Left renal pelvis (tissue), 4 donors: ENCODE measurements at places on chromosomes 7 and 10.

GRCh38 chr7:30421647-30422196 lies 56.9 kb downstream of the NOD1 start:
- DNase-seq: no peak

- DNase-seq: no peak
Measured at GRCh38 chr7:142856565-142857245, 1.8 kb downstream of the EPHB6 start.

DNA sequence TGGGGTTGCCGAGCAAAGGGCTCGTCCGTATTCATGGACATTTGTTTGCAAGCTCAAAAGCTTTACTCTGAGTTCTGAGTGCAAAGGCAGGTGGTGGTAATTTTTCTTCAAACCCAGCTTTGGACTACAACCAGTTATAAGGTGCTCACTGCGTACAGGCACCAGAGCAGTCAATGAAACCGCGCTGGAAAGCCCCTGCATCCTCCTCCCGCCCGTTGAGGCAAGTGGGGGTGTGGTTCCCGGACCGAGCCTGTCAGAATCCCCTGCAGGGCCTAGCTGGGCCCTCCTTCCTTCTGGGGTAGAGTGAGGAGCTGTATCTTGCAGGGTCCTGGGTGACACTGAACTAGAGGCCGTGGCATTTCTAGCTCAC lies 22.3 kb downstream of the AMZ1 start:
- DNase-seq: no peak

DNA sequence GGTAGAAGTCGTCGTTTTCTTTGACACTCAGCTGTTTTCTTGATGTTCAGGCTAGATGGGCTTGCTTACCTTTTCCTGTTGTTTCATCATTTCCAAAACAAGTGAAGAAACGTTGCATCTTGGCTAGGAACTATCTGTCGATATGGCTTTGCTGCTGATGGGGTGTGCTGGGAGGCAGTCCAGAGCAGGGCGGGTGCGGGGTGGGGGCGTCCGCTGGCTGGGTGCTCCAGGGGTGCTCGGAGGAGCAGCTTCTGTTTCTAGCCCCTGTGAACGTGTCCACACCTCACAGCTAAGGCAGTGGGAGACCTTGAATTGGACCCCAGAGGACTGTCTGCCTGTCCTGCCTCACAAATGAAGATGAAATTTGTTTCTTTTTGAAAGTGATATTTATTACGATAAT lies 7.6 kb upstream of the SUN1 start:
- DNase-seq: no peak

DNA sequence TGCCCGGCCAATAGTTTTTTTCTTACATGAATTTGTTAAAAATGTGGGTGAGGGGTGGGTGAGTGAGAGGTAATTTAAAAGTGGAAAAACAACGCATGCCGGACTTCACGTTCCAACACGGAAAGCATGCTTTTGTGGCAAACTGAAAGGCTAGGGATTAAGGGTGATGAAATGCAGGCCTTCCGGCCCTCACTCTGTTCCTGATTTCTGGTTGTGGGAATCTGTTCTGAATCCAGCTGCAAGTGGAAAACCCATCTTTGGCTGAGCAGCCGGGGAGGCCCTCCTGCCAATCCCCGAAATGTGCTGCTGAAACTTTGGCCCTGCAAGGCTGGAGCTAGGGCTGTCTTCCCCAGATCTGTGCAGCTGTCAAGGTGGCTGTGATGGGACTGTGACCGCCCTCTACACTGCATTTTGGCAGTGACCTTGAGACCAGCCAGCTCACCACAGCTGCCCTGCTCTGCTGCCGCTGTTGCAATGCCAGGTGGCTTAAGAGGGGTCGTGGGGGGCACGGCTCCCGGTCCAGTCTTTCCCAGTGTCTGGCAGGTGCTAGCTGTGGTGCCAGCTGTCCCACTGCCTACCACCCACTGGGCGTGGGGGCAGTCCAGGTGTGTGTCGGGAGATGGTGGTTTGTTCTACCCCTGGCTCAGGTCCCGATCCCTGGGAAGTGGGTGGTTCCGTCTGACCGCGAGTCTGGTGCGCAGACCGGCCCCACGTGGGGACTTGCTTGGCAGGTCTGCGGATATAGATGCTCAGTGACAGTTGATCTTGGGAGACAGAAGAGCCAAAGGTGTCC lies 39.0 kb downstream of the TET1 start:
- DNase-seq: no peak

- no peak for DNase-seq
Measured at GRCh38 chr7:22598318-22598920, 98.4 kb upstream of the STEAP1B start.

DNA sequence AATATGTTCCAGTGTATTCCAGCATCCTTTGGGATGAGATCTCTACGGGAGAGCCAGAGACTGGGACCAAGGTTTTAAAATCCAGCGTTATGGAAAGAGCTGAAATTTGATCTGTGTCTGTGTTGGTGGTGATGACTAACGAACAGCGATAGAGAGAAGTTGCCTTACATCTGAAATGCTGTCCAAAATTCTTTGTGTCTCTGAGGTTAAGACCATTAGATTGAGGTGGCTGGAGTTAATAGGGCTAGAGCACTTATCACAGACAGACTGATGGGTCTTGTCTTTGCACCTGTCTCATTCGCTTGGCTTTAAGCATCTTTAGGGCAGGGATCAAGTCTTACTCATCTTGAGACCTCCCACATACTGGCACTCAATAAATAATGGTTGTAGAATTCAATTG lies 41.0 kb upstream of the RAPGEF5 start:
- no peak for DNase-seq

GRCh38 chr10:49191349-49191748 lies 3.2 kb upstream of the TMEM273 start:
- no peak for DNase-seq

DNA sequence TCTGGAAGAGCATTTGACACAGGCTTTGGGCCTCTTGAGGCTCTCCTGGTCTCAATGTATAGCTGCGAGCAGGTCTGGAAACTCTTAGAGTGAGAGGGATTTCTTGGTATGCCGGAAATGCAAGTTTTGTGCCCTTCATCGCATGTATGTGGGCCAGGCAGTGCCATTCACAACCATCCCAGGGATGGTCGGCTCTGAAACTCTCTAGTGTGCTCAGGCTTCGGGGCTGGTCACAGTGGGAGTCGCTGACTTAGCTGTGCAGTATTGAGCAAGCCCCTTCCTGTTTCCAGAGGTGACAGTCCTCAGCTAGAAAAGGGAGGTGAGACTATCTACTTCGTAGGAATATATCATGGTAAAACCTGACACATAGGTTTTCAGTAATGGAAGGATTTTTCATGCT lies 2.0 kb upstream of the AOAH start:
- no peak for DNase-seq

DNA sequence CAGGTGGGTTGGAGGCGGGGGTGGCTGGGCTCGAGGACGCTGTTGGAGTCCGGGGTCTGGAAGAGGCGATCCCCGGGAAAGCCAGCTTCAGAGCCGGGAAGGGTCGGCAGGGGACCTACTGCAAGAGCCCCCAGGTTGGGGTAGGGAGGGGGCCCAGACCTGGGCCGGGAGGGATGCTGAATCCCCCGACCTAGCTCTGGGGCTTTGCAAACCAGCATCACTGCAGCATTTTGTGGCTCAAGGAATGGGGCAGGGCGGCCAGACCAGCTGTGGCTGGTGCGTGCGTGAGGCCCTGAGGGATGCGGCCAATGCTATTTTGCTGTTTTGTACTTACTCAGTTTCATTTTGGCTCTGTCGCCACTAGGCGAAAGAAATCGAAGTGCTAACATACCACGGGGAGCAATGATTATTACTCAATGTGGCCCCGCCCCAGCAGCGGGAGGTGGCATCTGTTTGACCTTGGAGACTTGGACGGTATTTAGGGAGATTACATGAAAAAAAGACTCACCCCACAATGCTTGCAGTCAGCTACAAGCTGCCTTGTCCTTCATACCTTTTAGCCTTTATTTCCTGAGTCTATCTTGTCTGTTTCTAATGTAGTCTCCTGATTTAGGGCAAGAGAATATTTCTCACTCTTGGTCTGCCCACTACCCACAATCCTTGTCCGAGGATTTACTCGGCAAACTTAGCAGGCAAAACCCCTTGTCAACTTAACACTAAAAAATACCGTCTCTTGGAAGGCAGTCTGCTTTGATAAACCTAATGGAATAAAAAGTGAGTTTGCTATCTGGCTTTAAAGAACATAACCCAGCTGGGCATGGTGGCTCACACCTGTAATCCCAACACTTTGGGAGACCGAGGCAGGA lies 16.2 kb downstream of the HSPB1 start:
- no peak for DNase-seq

GRCh38 chr7:5439572-5440496 lies 16.2 kb upstream of the TNRC18 start:
- DNase-seq: no peak

GRCh38 chr7:157440346-157441022 lies 103.7 kb downstream of the DNAJB6 start:
- no peak for DNase-seq

DNA sequence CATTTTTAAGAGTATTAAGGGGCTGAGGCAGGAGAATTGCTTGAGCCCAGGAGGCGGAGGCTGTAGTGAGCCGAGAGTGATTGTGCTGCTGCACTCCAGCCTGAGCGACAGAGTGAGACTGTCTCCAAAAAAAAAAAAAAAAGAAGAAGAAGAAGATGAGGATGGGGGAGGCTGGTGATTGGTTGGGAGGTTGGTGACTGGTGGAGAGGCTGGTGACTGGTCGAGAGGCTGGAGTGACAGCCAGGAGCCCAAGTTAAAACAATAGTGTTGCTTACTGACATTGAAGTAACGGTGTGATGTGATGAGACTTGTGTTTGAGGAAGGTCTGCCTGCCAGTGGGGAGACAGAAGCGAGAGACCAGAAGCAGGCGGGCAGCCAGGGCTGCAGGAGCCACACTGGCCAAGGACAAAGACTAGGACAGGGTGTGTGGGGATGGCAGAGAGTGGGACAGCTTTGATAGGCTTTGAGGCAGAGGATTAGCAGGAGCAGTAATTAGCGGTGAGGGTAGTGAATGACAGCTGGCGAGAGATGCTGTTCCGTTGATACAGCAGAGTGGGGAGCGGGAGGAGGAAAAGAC lies 4.9 kb downstream of the SRRT start:
- DNase-seq: no peak

DNA sequence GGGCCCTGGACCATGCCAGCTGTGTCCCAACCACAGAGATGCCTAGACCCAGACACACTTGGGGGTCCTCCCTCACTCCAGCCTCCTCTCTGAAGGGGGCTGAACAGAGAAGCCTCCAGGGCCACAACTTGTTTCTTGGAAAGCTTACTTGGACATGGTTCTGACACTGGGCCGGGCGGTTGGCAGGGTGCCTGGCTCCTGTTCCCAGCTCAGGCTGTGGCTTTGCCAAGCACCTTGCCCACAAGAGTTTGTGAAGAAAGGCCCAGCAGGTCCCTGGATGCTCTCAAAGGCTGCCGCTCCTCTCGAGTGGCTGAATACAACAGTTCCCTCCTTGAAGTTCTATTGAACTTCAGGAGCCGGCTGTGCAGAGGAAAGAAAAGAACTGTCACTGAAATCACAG lies 181.6 kb downstream of the PTPN20 start:
- DNase-seq: no peak

GRCh38 chr10:99689461-99689860 lies 30.2 kb downstream of the ENTPD7 start:
- DNase-seq: no peak

- DNase-seq: no peak
Measured at GRCh38 chr10:30781670-30782121, 152.1 kb upstream of the LYZL2 start.

- no peak for DNase-seq
Measured at GRCh38 chr7:107953924-107954303, 49.0 kb downstream of the LAMB1 start.

DNA sequence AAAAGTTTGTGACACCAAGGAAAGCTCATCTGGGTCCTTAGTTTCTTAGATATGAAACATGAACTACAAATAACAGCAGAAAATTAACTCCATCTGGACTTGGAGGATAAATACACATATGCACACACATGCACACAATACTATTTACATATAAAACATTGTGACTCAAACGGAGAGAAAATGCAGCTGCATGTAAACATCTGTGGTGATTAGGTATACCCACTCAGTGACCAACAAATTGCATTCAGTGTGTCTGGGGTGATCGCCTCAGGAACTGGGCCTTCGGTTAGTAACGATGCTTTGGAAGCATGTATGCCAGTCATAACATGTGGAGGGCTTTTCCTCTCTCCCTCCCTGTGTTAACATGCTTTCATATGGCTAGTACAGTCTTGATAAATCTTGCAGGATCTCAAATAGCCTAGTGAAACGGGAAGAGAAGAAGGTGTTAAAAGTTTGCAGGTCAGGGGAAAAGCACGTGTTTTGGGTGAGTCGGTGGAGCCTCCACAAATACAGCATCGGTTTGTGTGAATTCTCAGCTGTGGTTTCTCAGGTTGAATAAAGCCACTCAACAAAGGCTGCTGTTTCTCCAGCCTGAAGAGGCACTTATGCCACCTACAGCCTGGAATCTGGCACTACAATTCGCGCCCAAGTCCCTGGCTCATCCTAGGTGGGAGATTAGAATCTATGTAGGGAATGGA lies 8.7 kb upstream of the GLRX3 start:
- peak; percentile 48 for DNase-seq

DNA sequence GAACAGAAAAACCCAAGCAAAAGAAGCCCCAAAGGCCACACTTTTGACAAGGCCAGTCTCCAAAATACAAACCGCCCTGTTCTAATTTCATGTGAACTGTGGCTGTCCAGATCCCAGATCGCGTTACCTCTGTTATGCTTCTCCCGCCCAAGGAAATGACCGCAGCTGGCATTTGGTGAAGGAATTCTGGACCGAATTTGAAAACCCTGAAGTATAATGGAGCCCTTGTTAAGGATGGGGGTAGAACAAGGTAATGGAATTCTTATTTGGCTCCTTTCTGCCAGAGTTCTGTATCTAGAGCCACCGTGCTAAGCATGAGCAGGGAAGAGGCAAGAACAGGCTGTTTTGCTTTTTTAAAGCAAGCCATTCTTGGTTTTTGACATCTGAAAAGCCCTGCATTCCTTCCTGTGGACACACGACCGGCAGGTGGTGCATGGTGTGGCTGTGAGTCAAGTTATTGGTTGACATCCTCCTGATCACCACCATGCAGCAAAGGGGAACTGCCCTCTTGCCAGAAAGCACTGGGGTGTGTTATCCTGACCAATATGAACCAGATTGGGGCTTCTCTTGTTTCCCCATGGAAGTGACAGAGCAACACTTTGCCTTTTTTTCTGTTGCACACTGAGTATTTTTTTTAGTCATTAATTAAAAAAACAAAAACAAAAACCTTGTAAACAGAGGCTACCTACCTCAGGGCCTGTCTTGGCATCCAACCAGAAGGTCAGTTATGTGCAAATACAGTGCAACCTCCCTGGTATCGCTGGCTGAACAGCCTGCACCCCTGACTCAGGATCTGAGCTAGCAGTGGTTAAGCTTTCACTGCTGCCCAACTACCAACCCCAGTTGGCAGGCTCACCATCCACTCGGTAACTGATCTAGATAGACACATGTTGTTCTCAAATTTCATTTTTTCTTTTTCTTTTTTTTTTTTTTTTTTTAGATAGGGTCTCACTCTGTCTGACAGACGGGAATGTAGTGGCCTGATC lies 14.2 kb downstream of the UCMA start:
- peak; percentile 6 for DNase-seq
